ENCODE measurements at places on chromosomes 2 and 18. TPM values are rescaled to one million over a fixed set of nuclear protein-coding genes. Genes with fewer than 3 reads are reported as not detected.

CD8A gene
- total RNA-seq = 0.13 TPM

SLC14A1 gene
- 0.50 TPM for total RNA-seq

VWC2L gene
- total RNA-seq = not detected

UPP2 gene
- not detected for total RNA-seq

SERPINB4 gene
- total RNA-seq = not detected

G6PC2 gene
- total RNA-seq = not detected

CCBE1 gene
- total RNA-seq = 1.1 TPM

CIB4 gene
- not detected for total RNA-seq

- DNase-seq = no peak
- H3K36me3 ChIP-seq = no peaks in the 10 kb centered on the region
- H3K4me1 ChIP-seq = peaks cover 2% of the 10 kb centered on the region
- no peak overlapping the region for H3K27ac ChIP-seq
- H3K27me3 ChIP-seq = peaks cover 29% of the 10 kb centered on the region
Observed at GRCh38 chr2:207321514-207321913, 155.8 kb upstream of the KLF7 start.

DNA sequence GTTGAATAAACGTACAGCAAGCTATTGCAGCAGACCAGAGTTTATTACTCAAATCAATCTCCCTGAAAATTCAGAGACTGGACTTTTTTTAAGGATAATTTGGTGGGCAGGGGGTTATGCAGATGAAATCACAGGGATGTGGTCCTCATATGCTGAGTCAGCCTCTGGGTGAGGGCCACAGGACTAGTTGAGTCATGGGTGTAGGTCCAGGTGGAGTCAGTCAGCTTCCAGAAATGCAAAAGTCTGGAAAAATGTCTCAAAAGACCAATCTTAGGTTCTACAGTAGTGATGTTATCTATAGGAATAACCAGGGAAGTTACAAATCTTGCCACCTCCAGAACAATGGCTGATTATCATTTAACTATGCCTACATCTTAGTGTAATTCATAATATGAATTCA, 51.1 kb downstream of the ARHGEF33 start:
- H3K4me1 ChIP-seq = no peaks in the 10 kb centered on the region
- H3K36me3 ChIP-seq = no peaks in the 10 kb centered on the region
- no peak overlapping the region for H3K27ac ChIP-seq
- DNase-seq = no peak

DNA sequence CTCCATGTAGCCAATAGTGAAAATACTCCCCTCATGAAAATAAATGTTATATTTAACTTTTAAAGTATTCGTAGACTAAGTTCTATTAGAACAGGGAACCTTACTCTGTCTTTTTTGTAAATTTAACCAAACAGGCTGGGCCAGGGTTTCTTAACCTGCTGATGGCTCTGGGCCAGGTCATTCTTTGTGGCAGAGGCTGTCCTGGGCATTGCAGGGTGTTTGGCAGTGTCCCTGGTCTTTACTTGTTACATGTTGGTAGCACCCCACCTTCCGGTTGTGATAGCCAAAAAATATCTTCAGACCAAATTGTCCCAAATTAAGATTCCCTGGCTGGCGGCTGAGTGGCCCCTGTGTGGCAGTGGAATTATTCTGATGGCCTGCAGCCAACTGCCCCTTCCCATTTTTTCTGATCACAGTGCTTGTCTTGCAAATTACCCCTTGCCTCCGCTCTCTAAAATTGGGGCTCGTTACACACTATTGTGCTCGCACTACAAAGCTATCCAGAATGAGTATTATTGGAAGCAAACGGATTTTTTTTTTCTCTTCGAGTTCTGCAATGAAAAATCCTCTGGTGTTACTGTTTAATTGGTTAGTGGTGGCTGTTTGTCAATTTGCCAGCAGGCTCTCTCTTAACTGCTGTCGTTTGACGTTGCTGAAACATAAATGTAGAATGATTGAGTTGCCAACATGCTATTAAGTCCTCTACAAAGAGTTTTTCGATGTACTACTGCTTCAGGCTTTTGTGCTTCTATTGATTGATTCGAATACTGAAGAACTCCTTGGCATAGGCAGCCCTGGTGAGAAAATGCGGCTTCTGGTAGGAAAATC, 216.9 kb downstream of the SH3RF3 start:
- no peak overlapping the region for H3K4me3 ChIP-seq
- H3K27me3 ChIP-seq = peaks cover 11% of the 10 kb centered on the region
- no peaks in the 10 kb centered on the region for H3K36me3 ChIP-seq

GRCh38 chr2:28231110-28231631, 161.5 kb upstream of the FOSL2 start:
- no peak for DNase-seq
- H3K4me1 ChIP-seq = peaks cover 26% of the 10 kb centered on the region
- no peak overlapping the region for H3K27ac ChIP-seq
- H3K4me3 ChIP-seq = no peak overlapping the region
- no peaks in the 10 kb centered on the region for H3K27me3 ChIP-seq

DNA sequence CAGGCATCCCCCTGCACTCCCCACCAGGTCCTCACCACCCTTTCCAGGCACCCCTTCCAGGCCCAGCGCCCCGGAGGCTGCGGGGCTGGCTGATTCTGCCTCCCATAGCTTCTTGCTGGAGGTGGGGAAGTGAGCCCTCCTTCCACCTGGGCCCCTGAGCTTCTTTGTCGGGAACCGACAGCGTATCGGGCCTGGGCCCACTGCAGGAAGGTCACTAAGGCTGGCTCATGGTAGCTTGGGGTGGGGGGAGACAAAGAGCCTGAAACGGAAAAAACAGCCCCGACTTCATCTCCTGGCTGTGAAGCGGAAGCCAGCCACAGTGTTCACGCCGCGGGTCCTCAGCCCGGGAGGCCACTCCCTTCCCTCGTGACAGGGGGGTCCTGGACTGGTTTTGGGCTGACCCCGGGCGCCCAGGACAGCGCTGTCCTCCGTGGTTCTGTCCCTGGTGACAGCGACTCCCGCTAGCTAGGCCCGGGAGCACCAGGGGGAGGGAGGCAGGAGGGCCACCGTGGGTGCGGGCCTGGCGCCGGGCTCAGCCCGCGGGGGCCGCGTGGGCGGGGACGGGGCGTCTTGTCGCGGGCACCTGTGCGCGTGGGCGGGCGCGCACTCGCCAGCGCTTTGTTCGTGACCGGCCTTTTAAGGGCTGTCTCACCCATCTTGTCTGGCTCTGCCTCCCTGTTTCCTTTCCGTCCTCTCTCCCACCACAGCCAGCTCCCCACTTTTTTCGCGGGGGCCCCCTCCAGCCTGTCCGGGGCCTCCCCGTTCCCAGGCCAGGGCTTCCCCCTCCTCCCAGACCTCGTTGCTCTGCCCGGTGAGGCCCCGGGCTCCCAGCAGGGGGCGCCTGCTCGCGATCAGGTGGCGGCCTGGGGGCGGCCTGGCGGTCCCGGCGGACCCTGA, 64.9 kb downstream of the DNMT3A start:
- H3K27ac ChIP-seq = peak overlapping the region; percentile 27
- peaks cover 6% of the 10 kb centered on the region for H3K4me1 ChIP-seq
- H3K4me3 ChIP-seq = no peak overlapping the region
- peaks cover 7% of the 10 kb centered on the region for H3K36me3 ChIP-seq

DNA sequence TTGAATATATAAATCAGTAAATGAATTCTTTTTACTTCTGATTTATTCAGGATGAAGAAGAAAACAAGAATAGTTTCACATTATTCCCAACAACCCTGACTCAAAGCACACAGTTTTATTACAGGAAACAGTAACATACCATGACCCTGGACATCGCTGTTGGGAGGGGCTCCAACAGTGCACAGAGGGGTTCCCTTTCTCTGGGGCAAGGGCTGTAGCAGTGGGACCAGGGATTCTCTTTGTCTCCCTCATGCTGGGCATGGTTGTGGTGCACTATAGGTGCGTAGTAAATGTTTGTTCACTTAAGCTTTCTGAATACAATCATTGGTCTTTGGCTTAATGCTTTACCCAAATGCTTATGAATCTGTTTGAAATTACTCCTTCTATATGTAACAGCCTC, 189.4 kb downstream of the BCL2 start:
- no peaks in the 10 kb centered on the region for H3K36me3 ChIP-seq
- no peaks in the 10 kb centered on the region for H3K27me3 ChIP-seq
- no peak for DNase-seq
- no peak overlapping the region for H3K4me3 ChIP-seq
- no peak overlapping the region for H3K27ac ChIP-seq

DNA sequence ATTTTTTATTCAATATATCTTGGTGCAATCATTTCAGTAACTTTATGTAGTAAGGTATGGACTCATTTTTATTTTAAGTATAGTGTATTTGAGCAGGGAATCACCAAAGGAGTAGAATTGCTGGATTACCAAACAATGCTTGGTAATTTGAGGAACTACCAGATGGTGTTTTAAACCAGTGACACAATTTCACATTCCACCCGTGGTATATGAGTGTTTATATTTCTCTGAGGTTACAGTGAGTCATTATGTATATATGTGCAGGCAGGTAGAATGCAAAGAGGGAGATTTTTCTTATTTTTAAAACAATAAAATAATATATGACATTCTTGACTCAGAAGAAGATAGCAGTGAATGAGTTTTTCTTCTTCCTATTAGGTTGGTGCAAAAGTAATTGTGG, 596.9 kb downstream of the DCC start:
- no peak overlapping the region for H3K27ac ChIP-seq
- no peaks in the 10 kb centered on the region for H3K4me1 ChIP-seq
- no peak for DNase-seq
- no peaks in the 10 kb centered on the region for H3K27me3 ChIP-seq
- no peak overlapping the region for H3K4me3 ChIP-seq

- H3K36me3 ChIP-seq = no peaks in the 10 kb centered on the region
- no peak overlapping the region for H3K4me3 ChIP-seq
- DNase-seq = no peak
- peaks cover 2% of the 10 kb centered on the region for H3K27me3 ChIP-seq
Observed at GRCh38 chr18:7155092-7155491, 37.5 kb upstream of the LAMA1 start.

DNA sequence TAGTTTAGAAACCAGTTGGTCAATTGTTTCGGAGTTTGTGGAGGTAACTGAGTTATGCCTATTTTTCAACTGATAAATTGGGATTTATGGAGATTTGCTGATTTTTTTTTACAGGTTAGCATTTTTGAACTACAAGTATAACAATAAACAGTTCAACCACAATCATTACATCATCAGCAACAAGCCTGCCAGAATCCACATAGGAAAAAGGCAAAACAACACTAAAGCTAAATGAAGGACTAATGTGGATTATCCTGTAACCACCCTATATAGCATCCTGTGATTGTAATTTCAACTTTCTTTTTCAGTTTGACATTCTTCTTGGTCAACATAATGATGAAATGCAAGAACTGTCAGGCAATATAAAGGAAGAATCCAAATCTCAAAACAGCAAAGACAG, 76.5 kb downstream of the CCDC102B start:
- H3K36me3 ChIP-seq = no peaks in the 10 kb centered on the region
- H3K27me3 ChIP-seq = no peaks in the 10 kb centered on the region
- H3K4me1 ChIP-seq = no peaks in the 10 kb centered on the region
- no peak for DNase-seq

GRCh38 chr2:58039170-58039611, 7.4 kb upstream of the VRK2 start:
- no peak overlapping the region for H3K4me3 ChIP-seq
- no peaks in the 10 kb centered on the region for H3K36me3 ChIP-seq
- H3K27ac ChIP-seq = no peak overlapping the region
- peaks cover 9% of the 10 kb centered on the region for H3K4me1 ChIP-seq
- DNase-seq = no peak
- H3K27me3 ChIP-seq = no peaks in the 10 kb centered on the region

DNA sequence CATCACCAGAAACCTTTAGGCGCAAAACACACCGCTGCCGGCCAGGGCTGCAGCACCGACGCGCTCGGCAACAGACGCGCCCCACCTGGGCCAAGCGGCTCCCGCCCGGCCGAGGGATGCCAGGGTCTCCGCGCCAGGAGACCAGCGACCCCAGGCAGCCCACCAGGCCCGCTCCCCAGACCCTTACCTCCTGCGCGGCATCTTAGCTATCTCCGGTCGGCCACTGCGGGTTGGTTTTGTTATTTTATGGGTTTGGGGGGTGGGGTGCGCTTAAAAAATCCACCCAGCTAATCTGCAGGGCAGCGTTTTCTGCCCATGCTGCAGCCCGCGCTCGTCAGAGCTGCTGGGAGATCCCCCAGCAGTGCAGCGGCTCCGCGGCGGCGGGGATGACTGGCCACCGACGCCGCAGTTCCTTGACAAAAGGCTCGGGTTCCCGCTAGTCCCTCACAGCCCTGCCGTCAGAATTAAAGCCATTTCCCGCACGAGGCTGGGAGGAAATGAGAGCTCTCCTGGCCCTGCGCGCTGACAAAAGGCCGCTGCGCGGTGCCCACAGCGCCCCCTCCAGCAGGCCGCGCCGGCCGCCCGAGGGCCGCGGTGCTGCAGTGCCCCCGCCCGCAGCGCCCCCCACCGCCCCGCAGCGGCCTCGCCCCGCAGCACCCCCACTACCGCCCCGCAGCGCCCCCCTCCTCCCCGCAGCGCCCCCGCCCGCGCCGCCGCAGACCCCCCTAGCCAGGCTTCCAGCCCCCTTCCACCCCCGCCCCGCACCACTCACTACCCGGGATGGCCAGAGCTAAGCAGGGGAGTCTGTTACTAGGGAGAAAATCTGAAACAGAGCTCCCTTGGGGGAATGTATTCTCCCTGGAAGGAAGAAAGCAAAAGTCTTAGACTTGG, at the start of gene ADD2:
ADD2 (minus strand) TSS at position 502 of the 891 bp plus-strand sequence. CDS start 61,792 bp downstream, outside the sequence.
- peak; percentile 30 for DNase-seq
- peaks cover 77% of the 10 kb centered on the region for H3K27me3 ChIP-seq
- H3K27ac ChIP-seq = no peak within 1 kb of the TSS
- H3K36me3 ChIP-seq = no peaks in the 10 kb centered on the region
- H3K4me1 ChIP-seq = peaks cover 3% of the 10 kb centered on the region

DNA sequence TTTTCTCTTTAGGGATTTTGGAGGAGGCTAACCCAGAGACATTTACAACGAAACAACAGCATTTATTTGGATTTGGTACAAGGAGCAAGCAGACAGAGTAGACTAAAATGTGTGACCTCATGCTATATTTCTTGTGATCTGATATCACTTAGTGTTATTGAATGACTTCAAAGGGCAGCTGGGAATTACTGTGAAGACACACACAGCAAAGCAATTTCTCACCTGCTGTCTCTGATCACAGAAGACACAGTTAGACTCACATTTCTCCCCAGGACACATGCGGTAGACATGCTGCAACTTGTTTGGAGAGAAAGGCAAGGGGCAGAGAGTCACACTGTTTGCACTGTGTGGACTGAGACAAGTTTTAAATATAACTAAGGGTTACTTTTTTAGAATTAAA, 67.5 kb downstream of the LTBP1 start:
- H3K4me3 ChIP-seq = no peak overlapping the region
- H3K27me3 ChIP-seq = no peaks in the 10 kb centered on the region

GRCh38 chr2:121052521-121052920, 232.5 kb downstream of the TFCP2L1 start:
- H3K27ac ChIP-seq = no peak overlapping the region
- no peaks in the 10 kb centered on the region for H3K4me1 ChIP-seq
- DNase-seq = no peak
- H3K27me3 ChIP-seq = peaks cover 87% of the 10 kb centered on the region

- H3K36me3 ChIP-seq = no peaks in the 10 kb centered on the region
- H3K27ac ChIP-seq = peak within 1 kb of the TSS; percentile 55
- peaks cover 4% of the 10 kb centered on the region for H3K4me1 ChIP-seq
- peaks cover 56% of the 10 kb centered on the region for H3K27me3 ChIP-seq
Observed at GRCh38 chr2:26970244-26970927, at the start of gene MAPRE3. MAPRE3 (plus strand) TSS chr2:26970637; CDS start chr2:27022219, 51,582 bp downstream.
